ENCODE measurements at places on chromosomes 1 and 21.

DNA sequence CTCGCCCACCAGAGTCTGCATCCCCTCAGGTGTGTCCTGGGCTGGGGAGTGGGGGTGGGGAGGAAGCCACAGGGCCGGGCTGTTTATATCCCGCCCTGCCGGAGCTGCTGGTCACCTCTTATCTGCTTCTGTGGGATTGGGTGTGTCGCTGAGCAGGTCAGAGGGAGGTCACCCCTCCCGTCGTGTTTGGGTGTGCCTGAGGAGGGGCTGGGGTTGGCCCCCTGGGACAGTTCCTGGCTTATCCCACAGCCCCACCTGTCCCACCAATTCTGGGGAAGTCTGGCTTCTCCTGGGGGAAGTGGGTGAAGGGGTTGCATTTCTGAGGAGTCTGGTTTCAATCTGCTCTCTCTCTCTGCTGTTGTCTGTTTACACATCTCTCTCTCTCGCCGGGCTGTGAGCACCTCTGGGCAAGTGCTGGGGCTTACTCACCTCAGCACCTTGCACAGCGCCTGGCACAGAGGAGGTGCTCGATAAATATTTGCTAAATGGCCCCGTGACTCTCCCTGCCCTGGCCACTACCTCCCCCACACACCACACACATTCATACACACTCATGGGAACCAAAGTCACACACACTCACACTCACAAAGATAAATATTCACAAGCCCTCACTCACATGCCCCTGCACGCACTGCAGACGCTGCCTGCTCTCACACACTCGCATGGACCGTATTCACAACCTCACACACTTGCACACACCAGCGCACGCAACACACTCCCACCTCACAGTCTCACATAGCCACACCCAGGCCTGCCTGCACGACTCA, 8.3 kb downstream of the ELF3 start:
- no peak for DNase-seq

DNA sequence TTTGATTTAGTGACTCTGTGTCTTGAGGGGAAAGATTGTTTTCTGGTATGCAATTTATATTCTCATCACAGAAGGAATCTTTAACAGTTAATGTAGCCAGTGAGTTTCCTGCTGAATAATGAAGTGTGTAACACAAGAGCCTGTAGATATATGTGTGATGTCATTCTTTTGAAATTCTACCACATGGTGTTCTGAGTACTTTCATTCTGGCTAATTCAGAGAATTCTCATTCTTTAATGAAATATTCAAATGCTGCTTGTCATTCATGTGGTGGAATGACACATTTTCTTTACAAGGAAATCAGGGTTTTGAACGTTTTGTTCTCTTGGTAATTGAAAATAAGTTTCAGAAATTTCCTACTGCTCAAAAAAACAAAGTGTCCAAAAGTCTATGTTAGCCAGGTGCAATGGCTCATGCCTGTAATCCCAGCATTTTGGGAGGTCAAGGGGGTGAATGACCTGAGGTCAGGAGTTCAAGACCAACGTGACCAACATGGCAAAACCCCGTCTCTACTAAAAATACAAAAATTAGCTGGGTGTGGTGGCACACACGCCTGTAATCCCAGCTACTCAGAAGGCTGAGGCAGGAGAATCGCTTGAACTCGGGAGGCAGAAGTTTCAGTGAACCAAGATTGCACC, 79.6 kb downstream of the MAP3K21 start:
- DNase-seq: no peak

DNA sequence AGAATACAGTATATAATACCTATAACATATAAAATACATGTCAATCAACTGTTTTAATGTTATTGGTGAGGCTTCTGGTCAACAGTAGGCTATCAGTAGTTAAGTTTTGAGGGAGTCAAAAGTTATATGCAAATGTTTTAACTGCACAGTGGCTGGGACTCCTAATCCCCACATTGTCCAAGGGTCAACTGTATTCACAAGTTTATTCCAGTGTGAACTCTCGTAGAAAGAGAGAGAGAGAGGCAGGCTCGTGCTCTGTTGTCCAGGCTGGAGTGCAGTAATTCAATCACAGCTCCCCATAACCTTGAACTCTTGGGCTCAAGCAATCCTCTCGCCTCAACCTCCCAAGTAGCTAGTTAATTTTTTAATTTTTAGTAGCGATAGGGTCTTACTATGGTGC, 66.0 kb downstream of the NRIP1 start:
- DNase-seq: no peak

GRCh38 chr1:168206111-168206510, 19.7 kb upstream of the SFT2D2 start:
- DNase-seq: peak; percentile 27

DNA sequence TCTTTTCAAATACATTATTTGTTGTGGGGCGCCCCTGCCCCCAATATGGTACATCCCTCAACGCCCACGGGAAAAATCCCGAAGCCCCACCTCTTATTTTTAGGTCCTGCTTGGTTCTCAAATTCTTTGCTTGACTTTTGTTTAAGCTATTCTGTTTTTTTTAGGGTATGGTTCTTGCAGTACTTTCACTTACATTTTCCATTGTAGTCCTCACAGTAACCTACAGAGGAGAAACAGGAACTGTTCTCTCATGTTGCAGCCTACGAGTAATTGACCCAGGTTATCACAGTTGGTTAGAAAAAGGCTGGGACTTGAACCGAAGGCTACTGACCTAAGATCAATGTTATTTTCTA, 697 bp upstream of the C21orf91 start:
- no peak for DNase-seq

- DNase-seq: no peak
These were observed 45.3 kb downstream of the KANK4 start for GRCh38 chr1:62273953-62274352.

GRCh38 chr1:34053660-34054059, 111.4 kb downstream of the CSMD2 start:
- DNase-seq: no peak

GRCh38 chr1:83796409-83796808, 202.5 kb downstream of the TTLL7 start:
- DNase-seq: peak; percentile 56

DNA sequence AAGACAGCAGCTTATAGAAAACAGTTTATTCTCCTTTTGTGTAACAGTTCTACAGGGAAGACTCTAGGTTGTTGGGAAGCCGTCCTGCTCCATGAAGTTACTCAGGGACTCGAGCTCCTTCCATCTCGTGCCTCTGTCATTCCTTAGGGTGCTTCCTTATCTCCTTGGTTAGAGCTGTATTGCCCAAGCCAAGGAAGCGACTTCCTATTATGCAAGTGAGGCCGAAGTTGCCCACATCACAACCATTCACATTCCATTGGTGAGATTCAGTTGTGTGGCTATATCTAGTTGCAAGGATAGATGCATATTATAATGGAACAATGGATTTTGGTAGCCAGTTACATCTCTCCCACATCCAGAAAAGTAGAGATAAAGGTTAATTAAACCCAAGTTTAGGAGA, 9.0 kb downstream of the GSTM5 start:
- DNase-seq: peak; percentile 24

- no peak for DNase-seq
These were observed 2.9 kb upstream of the RHEX start for GRCh38 chr1:206049919-206050600.

GRCh38 chr1:204647805-204648153, 37.8 kb downstream of the LRRN2 start:
- no peak for DNase-seq

- no peak for DNase-seq
These were observed 3.2 kb upstream of the NADK start for GRCh38 chr1:1781526-1781903.

GRCh38 chr1:77986810-77987209, 7.9 kb upstream of the FUBP1 start:
- DNase-seq: no peak

DNA sequence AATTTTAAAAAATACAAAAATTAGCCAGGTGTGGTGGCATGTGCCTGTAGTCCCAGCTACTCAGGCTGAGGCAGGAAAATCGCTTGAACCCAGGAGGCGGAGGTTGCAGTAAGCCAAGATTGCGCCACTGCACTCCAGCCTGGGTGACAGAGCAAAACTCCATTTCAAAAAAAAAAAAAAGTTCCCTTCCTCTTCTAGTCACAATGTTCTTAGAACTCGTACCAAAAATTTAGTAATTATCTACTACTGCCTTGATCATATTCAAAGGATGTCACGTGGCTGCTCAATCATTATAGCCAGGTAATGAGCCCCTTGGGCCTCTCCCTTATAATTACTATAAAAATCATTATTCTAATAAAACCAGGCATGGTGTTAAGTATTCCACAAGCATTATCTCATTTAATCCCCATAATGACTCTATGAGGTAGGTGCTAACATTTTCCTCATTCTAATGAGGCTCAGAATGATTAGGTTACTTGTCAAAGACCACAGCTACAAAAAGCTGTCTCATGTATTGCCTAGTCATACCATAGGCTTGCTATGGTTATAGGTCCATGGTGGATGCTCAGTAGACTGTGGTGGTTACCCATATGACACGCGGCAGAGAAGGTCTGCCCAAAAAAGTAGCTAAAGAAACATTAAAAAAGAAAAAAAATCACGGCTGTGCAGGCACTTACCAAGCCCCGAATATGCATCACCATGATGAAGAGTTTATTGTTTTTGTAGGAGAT, 15.5 kb upstream of the PPP1R15B start:
- DNase-seq: no peak

DNA sequence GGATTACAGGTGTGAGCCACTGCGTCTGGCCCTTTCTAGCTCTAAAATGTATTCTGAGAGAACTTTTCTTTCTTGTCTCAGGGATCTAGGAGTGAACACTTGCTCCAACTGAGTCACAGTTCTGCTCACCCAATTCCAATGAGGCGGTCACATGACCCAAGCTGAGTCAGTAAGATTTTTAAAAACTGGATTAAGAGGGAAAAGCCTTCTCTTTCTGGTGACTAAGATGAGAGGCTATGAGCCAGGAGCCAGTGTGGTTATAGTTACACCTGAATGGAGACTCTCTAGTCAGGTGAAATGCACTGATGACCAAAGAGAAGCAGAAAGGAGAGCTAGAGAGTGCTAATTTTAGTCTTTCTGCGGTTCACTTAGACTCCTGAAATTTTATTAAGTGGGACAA, 9.5 kb upstream of the DEPDC1 start:
- no peak for DNase-seq

GRCh38 chr1:15167386-15167785, 13.8 kb downstream of the TMEM51 start:
- DNase-seq: no peak

GRCh38 chr1:41539999-41540398, 55.5 kb upstream of the EDN2 start:
- DNase-seq: no peak

DNA sequence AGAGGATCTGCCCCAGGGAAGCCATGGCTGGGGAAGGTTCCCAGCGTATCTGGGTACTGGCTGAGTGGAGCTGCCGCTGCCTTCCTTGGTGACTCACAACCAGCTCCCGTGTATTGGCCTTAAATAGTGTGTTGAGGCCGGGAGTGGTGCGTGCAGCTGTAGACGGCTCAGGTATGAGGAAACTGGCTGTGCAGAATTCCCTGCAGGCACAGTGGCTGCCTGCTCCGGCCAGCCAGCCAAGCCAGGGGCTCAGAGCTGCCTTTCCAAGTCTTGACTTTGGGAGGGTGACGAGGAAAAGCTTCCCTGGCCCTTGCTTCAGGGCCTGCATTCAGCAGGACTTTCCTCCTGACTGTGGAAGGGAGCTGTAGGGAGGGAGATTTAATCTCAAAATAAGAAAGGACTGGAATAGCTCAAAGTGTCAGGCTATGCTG, at the start of gene VTCN1:
TSS of gene VTCN1 (minus strand) at position 97 of the 431 bp plus-strand sequence. CDS start at position 25, 72 bp downstream.
- DNase-seq: peak; percentile 5

DNA sequence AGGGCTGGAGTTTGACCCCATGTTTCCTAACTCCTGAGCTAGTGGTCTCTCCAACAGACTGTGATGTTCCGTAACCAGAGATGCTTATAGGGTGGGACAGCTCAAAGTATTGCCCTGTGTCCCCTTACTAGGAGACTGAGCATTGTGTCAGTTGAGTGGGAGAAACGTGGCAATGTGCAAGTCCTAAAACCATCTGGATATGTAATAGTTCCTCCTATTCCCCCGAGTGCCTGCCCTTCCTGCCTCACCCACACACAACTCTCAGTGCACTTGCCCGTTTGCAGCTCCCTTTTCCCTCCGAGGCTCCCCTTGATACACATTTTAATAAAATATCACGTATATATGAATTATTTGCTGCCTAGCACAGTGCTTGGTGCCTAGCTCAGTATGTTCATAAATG, 3.4 kb downstream of the PIGV start:
- no peak for DNase-seq

DNA sequence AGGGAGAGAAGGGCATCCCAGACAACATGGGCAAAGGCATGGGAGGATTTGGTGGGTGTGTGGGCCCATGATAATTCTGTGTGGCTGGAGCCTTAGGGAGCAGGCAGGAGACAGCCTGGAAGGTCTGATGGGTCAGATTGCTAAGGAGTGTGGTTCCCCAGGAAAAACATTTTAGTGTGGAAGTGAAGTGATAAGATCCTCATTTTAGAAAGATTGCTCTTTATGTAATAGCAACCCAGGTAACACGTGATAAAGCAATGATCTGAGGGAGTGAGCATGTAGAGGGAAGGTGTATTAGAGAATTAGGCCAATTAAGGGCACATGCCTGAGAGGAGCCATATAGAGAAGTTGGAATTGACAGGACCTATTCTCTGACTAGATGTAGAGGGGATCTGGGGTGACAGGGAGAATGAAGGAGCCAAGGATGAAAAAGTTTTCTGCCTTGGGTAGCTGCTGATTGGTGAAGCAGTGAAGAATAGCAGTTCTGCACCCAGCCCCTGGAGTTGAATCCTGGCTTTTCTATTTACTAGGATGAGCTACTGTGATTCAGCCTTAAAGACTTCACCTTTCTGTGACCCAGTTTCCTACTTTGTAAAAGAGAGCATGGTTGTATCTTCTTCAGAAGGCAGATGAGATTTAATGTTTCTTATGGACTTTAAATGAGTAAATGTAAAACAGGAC, 18.7 kb upstream of the SLAMF6 start:
- DNase-seq: no peak

DNA sequence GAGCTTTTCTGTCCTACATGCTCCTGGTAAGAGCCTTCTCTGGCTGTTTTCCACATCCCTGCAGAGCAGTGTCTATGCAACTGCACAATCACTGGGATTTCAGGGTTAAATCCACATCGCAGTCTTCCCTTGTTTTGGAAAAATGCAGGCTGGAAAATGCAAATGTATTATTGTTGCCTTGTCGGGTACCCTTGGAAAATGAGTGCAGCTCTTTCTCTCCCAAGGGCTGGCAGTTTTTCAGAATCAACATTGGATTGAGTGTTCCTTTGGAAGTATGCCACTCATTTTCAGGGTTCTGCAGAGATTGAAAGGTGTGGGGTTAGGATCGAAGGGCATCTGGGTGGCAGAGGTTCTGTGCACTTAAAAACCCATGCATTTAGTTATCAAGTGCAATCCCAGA, 3.2 kb downstream of the NOS1AP start:
- no peak for DNase-seq
